ENCODE measurements at places on chromosomes 1 and 21. TPM values are rescaled to one million over a fixed set of nuclear protein-coding genes. Genes with fewer than 3 reads are reported as not detected.

The FAM151A gene
- total RNA-seq, result 5.8 TPM

DNA sequence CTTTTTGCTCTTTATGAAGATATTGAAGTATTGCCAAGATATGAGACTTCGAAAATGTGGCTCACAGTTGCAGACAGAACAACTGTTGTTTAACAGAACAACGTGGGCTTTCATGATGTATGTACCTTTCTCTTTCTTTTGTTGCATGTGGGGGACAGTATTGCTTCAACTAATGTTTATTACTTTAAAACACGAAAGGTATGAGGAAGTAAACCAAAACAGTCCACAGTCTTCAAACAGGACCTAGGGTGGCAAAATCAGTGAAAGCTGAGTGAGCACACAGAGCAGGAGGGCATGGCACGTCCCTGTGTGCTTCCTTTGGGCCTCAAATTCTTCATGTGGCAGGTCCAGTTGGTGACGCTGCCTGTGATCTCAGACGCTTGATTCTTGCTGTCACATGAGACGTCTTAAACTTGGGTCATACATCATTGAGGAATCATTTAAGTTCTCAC lies 7.8 kb upstream of the CHAF1B start:
- peak overlapping the region; percentile 50 for H3K27ac ChIP-seq
- no peak for DNase-seq
- H3K4me3 ChIP-seq, result no peak overlapping the region
- H3K4me1 ChIP-seq, result peaks cover 3% of the 10 kb centered on the region
- H3K27me3 ChIP-seq, result no peaks in the 10 kb centered on the region
- H3K36me3 ChIP-seq, result peaks cover 14% of the 10 kb centered on the region

DNA sequence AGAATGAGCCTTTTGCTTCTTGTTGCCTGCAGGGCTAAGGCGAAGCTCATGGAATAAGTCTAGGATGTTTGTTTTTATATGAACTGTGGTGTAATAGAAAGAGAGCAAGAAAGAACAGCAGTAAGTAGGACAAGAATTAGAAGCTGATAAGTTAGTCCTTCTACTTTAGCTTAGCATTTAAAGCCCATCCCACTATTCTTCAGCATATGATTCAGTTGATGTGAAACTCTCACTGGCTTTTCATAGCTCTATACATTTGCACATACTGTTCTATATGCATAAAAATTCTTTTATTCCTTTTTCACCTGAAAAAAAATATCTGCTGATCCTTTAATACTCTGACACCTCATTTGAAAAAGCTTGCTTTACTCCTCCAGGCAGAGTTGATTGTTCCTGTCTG lies 712.0 kb downstream of the USP25 start:
- H3K27ac ChIP-seq, result no peak overlapping the region
- H3K4me3 ChIP-seq, result no peak overlapping the region
- no peak for DNase-seq
- no peaks in the 10 kb centered on the region for H3K27me3 ChIP-seq
- H3K4me1 ChIP-seq, result peaks cover 7% of the 10 kb centered on the region

The ITGB2 gene
- total RNA-seq, result 0.80 TPM

- no peak overlapping the region for H3K27ac ChIP-seq
- no peak for DNase-seq
- H3K36me3 ChIP-seq, result no peaks in the 10 kb centered on the region
- H3K27me3 ChIP-seq, result no peaks in the 10 kb centered on the region
Measured at GRCh38 chr1:242225767-242226573, 227.1 kb upstream of the MAP1LC3C start.

The MROH9 gene
- not detected for total RNA-seq

DNA sequence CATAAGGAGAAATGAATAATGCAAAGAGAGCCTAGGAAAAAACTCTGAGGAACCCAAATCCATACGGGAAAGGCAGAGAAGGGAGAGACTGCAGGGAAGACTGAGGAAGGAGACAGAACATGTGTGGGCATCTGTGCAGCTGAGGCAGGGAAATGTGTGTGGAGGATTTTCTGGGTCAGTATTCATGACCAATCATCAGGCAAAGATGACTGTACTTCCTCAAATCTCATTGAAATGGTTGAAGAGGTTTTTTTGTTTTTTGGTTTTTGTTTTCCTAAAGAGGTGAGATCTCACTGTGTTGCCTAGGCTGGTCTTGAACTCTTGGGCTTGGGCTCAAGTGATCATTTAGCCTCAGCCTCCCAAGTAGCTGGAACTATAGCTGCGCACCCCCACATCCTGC lies 15.7 kb downstream of the DIP2A start:
- no peak overlapping the region for H3K27ac ChIP-seq
- H3K27me3 ChIP-seq, result no peaks in the 10 kb centered on the region
- no peak overlapping the region for H3K4me3 ChIP-seq
- DNase-seq, result no peak
- peaks cover 23% of the 10 kb centered on the region for H3K36me3 ChIP-seq

The MRPL55 gene
- total RNA-seq, result 58.8 TPM

DNA sequence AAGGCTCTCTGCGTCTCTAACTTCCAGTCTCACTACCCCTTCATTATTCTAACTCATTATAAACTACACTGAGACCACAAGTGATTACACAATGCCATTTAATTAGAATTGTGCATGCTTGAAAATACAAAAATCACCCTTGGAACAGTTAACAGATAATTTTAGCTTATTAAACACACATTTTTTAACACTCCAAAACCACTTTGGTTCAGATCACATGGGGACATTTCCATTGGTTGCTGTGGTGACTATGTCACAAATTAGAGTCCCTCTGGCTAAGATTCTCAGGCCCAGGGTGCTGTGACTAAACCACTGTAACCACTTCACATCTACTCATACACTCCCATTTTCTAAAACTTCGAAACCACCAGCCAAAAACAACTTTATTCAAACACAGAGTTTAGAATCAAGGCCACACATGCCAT lies 43.0 kb downstream of the JAK1 start:
- H3K27me3 ChIP-seq, result no peaks in the 10 kb centered on the region
- peak overlapping the region; percentile 68 for H3K27ac ChIP-seq
- DNase-seq, result no peak
- H3K36me3 ChIP-seq, result no peaks in the 10 kb centered on the region

DNA sequence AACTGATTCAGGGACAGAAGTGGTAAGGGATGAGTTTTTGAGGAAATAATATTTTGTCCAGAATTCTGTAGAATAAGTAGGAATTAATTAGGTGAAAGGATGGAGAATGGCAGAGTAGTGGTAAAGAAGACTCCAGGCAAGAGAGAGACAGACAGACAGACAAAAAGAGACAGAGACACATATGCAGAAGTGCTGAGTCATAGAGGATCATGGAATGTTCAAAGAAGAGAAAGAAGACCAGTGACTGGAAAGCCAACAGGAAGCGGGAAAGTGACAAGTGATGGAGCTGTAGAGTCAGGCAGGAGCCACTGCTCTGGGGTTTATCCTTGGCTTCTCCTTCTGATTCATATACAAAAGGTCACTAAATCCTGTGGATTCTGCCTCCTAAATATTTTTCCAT lies 85.9 kb downstream of the UROD start:
- H3K27ac ChIP-seq, result no peak overlapping the region
- no peak overlapping the region for H3K4me3 ChIP-seq
- H3K36me3 ChIP-seq, result no peaks in the 10 kb centered on the region
- no peaks in the 10 kb centered on the region for H3K27me3 ChIP-seq
- DNase-seq, result no peak

The KRTAP19-2 gene
- not detected for total RNA-seq

GRCh38 chr1:36126797-36127500 lies 1.9 kb upstream of the COL8A2 start:
- H3K27ac ChIP-seq, result no peak overlapping the region
- no peaks in the 10 kb centered on the region for H3K36me3 ChIP-seq
- H3K27me3 ChIP-seq, result peaks cover 39% of the 10 kb centered on the region
- no peak for DNase-seq
- H3K4me3 ChIP-seq, result no peak overlapping the region

- H3K27me3 ChIP-seq, result no peaks in the 10 kb centered on the region
- no peak overlapping the region for H3K27ac ChIP-seq
- H3K4me3 ChIP-seq, result no peak overlapping the region
Measured at GRCh38 chr1:237181743-237182317, 139.8 kb downstream of the RYR2 start.

DNA sequence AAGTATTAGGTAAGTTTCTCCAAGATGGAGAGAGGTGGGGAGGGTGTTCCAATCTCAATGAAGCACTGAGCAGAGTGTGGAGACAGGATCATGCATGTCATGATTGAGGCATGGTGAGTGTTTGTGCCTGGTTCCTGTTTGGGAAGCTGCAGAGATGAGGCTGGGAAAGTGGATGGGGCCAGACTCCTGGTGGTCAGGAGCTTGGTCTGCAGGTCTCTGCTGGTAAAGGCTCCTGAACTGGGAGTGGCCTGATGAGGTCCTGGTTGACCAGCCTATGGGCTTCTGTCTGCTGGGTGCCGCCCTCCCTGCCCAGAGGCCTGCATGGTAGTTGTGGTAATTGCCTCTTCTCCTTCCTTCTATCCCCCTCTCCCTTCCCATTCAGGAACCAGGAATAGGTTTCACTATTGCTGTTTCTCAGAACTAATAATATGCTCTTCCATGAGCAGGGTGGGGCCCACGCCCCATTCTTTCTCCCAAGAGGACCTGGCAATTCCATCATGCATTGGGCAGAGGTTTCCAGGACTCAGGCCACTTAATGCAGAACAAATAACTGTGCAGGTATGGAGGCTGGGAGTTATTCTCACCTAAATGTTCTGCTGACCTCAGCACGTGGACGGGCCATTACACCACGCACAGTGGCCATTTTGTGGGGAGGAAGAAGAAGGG lies 24.5 kb downstream of the PROK1 start:
- H3K36me3 ChIP-seq, result no peaks in the 10 kb centered on the region
- no peaks in the 10 kb centered on the region for H3K4me1 ChIP-seq
- DNase-seq, result no peak
- H3K4me3 ChIP-seq, result no peak overlapping the region

The ETV3 gene
- total RNA-seq, result 41.0 TPM

GRCh38 chr1:167328816-167329483 lies 108.3 kb downstream of the POU2F1 start:
- no peak overlapping the region for H3K4me3 ChIP-seq
- H3K27me3 ChIP-seq, result no peaks in the 10 kb centered on the region
- no peak overlapping the region for H3K27ac ChIP-seq
- H3K36me3 ChIP-seq, result peaks cover 13% of the 10 kb centered on the region
- DNase-seq, result no peak

GRCh38 chr1:205325334-205325884 lies 3.9 kb upstream of the NUAK2 start:
- peaks cover 25% of the 10 kb centered on the region for H3K4me1 ChIP-seq
- H3K36me3 ChIP-seq, result no peaks in the 10 kb centered on the region
- peaks cover 22% of the 10 kb centered on the region for H3K27me3 ChIP-seq
- H3K4me3 ChIP-seq, result no peak overlapping the region

The OR2T5 gene
- total RNA-seq, result not detected

DNA sequence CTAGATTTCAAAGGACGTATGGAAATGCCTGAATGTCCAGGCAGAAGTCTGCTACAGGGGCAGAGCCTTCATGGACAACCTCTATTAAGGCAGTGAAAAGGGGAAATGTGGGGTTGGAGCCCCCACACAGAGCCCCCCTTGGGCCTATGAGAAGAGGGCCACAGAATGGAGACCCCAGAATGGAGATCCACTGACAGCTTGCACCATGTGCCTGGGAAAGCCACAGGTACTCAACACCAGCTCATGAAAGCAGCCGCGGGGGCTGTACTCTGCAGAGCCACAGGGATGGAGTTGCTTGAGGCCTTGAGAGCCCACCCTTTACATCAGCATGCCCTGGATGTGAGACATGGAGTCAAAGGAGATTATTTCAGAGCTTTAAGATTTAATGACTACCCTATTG lies 108.7 kb downstream of the DMRTB1 start:
- no peak overlapping the region for H3K4me3 ChIP-seq
- no peaks in the 10 kb centered on the region for H3K27me3 ChIP-seq
- DNase-seq, result peak; percentile 48
- peaks cover 6% of the 10 kb centered on the region for H3K4me1 ChIP-seq

GRCh38 chr21:42112238-42112637 lies 41.1 kb downstream of the UMODL1 start:
- DNase-seq, result no peak
- no peak overlapping the region for H3K27ac ChIP-seq

The COL6A2 gene
- total RNA-seq, result 114 TPM

The BTBD8 gene
- total RNA-seq, result 4.8 TPM

The LORICRIN gene
- total RNA-seq, result not detected

The DCST1 gene
- not detected for total RNA-seq

GRCh38 chr1:25587290-25587689 lies 29.3 kb upstream of the MAN1C1 start:
- H3K4me3 ChIP-seq, result no peak overlapping the region
- H3K27ac ChIP-seq, result no peak overlapping the region

The NTMT2 gene
- total RNA-seq, result not detected

DNA sequence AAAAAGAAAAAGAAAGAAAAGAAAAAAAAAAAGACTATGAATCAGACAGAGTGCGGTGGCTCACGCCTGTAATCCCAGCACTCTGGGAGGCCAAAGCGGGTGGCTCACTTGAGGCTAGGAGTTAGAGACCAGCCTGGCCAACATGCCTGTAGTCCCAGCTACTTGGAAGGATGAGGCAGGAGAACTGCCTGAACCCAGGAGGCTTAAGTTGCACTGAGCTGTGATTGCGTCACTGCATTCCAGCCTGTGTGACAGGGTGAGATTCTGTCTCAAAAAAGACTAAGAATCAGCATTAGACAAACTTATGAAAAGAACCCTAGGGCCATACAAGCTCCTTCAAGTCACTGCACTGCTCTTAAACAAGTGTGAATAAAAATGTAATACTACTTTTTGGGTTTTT lies 16.9 kb downstream of the PSMB4 start:
- H3K27me3 ChIP-seq, result no peaks in the 10 kb centered on the region
- no peaks in the 10 kb centered on the region for H3K4me1 ChIP-seq
- H3K36me3 ChIP-seq, result peaks cover 34% of the 10 kb centered on the region
- no peak for DNase-seq

- H3K4me3 ChIP-seq, result peak overlapping the region; percentile 22
- peak overlapping the region; percentile 7 for H3K27ac ChIP-seq
- peak; percentile 56 for DNase-seq
- peaks cover 16% of the 10 kb centered on the region for H3K27me3 ChIP-seq
- no peaks in the 10 kb centered on the region for H3K36me3 ChIP-seq
Measured at GRCh38 chr1:153393926-153394325, 3.1 kb upstream of the S100A8 start.

GRCh38 chr1:17414022-17414421 lies 25.5 kb downstream of the RCC2 start:
- peaks cover 41% of the 10 kb centered on the region for H3K36me3 ChIP-seq
- H3K27ac ChIP-seq, result peak overlapping the region; percentile 96
- no peak for DNase-seq
- no peaks in the 10 kb centered on the region for H3K27me3 ChIP-seq
- H3K4me1 ChIP-seq, result peaks cover 11% of the 10 kb centered on the region

The PPIAL4G gene
- not detected for total RNA-seq

DNA sequence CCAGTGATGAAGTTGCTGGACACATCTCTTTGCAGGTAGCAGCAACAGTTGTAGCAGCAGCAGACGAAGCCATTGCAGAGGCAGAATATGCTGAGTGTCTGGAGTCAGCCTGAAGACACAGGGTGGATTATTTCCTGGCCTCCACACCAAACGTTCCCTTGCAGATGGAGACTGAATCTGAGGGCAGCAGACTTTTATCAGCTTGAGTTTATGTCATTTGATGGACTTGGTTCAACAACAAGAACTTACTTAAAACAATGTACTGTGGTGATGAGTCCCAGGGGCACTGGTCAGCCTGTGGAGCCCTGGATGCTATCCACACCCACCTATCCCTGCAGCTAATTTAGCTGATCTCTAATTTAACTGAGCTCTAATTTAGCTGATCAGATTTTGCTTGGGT lies 17.1 kb upstream of the MPZL1 start:
- DNase-seq, result no peak
- H3K27me3 ChIP-seq, result peaks cover 11% of the 10 kb centered on the region
- H3K27ac ChIP-seq, result no peak overlapping the region
- no peaks in the 10 kb centered on the region for H3K36me3 ChIP-seq
- H3K4me3 ChIP-seq, result no peak overlapping the region

All from type B pancreatic cell (in vitro differentiated cells).